Pons (tissue), 1 donor: ENCODE measurements at places on chromosomes 7 and 10.
A peak's percentile ranks its signal among the peaks of the same experiment; 100 is the strongest.

GRCh38 chr7:151384776-151385625, 24.8 kb downstream of the WDR86 start:
- no peak for DNase-seq

DNA sequence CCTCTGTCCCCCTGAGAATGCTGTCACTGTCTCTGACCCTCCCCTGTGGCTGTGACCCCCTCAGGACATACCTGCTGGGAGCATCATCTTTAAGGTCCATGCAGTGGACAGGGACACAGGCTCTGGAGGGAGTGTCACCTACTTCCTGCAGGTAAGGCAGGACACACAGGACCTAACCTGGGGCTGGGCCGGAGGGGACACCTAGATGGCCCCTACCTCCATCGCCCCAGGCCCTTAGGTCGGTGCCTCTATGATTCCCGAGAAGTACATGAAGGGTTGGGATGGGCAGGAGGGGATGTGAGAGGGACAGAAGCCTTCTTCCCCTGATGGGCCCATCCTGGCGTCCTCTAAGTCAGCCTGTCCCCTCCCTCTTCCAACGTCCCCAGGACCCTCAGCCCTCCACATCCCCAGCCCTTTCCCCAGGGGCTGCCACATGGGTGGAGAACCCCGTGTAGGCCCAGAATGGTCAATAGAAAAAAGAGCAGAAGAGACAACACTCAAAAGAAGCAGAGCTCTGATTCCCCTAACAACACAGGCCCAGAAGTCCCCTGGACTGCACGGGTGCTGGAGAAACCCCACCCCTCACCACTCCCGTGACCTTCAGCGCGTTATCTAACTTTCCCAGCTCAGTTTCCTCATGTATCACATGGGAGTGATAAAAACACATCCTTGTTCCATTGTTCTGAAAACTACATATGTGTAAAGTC, 6.4 kb downstream of the CDHR1 start:
- DNase-seq: no peak

- DNase-seq: no peak
These were observed 223.1 kb downstream of the CUX1 start for GRCh38 chr7:102040569-102040968.

GRCh38 chr7:17242504-17242903, 55.9 kb upstream of the AHR start:
- DNase-seq: no peak

DNA sequence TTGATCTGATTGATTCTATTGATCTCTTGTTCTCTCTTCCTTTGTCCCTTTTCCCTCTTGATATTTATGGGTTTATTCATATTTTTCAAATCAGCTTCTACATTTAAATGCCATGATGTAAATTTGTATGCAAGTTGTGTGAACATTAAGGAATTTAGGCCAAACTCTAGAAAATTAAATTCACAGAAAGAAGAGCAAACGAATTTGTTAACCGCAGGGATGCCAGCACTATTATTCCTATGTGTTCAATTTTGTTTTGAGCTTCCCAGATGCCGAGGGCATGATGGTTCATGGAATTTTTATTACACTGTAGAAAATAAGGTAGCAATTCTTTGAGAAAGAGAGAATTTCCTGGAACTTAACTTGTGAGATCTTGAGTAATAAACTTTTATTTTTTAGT, 220.9 kb downstream of the BUB3 start:
- DNase-seq: no peak

GRCh38 chr7:54278847-54279246, 263.3 kb upstream of the VSTM2A start:
- DNase-seq: no peak

DNA sequence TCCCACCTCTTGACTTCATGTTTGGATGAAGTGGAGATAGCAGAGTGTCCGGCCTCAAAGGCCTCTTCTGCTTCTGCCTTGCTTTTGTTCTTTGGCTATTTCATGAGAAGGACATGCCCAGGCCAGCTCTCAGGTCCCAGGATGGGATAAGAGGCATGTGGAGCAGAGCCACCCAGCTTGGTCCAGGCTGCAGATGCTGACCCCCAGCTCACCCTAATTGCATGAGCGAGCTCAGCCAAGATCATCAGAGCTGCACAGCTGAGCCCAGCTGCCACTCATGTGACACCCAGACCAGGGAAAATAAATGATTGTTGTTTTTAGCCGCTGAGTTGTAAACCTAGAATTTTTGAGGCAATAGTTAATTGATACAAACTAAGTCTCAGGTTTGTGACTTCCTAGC, 230.0 kb downstream of the PHF14 start:
- DNase-seq: no peak

DNA sequence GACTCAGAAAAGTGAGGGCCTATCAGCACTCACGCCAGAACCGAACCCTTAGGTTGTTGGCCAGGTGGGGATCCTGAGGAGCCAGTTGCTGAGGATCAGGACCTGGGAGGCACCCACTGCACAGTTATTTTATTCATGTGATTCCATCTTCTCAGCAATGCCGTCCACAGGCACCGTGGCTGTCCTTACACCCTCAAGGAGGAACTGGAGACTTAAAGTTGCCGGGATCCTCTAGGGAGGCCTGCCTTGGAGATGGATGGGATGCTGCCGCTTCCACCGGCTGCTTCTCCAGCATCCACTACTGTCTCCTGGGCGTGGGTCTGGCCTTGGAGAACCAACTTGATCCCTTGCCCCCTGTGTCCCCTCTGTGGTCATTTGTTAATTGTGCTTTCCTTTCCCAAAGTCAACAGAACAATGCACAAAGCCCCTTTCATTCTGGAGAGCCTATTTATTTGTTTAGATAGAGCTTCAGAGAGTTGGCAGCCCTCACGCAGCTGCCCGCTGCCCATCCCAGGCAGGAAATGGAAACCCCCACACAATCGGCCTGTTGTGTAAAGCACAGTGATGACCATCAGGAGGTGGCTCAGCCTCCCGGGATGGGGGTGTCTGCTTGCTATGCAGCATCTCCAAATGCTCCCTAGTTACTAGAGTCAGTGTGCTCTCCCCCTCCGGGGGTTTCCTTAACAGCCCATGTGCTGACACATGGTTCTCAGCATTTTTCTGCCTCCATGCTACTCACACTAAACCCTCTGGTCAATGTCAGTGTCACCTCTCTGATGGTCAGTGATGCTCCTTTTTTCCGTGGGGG, 52.9 kb upstream of the IGFBP3 start:
- peak; percentile 97 for DNase-seq

DNA sequence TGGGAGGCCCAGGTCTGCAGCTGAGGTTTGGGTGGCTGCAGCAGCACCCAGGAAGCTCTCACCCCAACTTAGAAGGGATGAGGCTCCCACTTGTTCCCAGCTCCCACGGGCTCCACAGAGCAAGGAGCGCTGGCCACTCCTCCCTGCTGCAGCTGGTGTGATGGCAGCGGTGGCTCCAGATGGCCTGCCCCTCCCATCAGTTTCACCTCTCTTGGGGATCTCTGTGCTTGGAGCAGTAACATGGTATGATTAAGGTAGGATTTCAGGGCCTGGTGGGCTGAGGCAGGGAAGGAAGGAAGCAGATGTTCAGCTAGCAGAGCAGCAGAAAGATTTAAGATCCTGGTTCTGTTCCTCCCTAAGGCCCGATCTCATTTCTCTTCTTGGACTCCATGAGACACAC, 66.8 kb upstream of the KIF5B start:
- DNase-seq: no peak

DNA sequence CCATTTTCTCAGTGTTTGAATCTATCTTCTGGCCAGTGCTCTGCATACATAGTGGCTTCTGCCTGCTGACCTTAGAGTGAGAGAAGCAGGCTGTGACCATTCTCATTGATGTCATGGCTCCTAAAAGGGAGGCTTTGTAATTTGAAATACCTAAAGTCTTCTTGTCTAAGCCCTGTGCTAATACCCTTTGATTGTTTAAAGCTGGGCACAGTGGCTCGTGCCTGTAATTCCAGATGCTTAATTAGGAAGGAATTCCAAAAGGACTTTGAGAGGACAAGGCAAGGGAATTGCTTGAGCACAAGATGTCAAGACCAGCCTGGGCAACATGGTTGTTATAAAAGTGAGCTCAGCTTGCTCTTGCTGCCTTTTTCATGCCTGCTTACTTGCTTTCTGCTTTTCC, 81.7 kb downstream of the APBB1IP start:
- DNase-seq: no peak

DNA sequence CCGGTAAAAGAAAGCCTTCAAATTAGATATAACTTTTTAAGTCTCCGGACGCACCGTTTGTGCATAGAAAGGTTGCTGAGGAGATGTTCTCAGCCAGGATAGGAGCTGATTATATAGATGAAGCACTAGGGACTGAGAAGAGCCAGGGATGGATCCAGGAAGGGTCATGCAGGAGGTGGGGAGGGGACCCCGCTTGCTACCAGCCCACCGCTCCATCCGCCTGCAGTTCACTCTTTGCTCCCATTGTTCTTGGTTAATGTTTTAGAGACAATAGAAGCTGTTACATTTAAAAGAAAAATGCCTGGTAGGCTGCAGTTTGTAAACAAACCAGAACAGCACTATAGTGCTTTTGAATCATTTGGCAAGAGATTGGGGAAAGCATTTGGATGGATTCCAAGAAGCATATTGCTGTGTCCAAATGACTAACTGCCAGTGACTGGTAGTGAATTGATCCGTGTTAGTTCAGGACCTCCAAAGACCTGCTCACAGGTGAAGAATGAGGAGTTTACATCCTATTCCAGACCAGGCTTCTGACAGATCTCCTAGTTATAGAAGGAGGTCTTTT, 175.9 kb upstream of the TAC1 start:
- peak; percentile 58 for DNase-seq

DNA sequence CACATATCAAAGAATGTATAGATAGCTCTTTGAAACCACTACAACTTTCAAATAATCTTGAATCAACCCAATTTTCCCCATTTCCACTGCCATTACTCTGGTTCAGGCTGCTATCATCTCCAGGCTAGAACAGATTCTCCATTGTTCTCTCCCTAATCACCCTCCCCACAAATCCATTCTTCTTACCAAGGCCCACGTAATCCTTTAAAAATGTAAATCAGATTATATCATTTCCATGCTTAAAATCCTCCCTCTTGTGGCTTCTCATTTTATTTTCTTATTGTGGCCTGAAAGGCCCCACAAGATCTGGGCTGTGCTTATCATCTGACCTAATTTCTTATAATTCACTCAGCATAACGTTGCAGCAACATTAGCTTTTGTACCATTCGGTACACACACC, 3.0 kb upstream of the PON1 start:
- DNase-seq: no peak
